Endodermal cell (in vitro differentiated cells): ENCODE measurements at places on chromosomes 1 and 21. TPM values are rescaled to one million over a fixed set of nuclear protein-coding genes. Genes with fewer than 3 reads are reported as not detected.

- DNase-seq: no peak
Measured at GRCh38 chr1:111955755-111956154, 33.7 kb downstream of the KCND3 start.

DNA sequence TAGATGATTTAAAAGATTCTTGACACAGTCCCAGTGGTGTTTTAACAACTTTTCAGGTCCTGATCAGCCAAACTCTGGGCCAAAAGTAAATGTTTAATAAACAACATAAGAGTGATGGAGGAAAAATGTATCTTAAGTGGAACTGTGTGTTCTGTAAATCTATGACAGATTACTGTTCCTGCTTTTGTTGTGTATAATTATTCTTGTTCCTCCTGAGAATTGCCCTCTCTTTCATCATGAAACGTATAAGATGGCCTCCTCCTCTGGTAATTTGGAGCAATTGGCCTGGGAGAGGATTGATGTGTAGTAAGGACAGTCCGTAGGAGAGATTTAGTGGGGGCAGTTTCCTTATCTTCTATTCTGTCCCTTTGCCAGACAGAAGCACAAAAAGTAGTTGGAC is 34.5 kb downstream of the GALNT2 start:
- no peak for DNase-seq

DNA sequence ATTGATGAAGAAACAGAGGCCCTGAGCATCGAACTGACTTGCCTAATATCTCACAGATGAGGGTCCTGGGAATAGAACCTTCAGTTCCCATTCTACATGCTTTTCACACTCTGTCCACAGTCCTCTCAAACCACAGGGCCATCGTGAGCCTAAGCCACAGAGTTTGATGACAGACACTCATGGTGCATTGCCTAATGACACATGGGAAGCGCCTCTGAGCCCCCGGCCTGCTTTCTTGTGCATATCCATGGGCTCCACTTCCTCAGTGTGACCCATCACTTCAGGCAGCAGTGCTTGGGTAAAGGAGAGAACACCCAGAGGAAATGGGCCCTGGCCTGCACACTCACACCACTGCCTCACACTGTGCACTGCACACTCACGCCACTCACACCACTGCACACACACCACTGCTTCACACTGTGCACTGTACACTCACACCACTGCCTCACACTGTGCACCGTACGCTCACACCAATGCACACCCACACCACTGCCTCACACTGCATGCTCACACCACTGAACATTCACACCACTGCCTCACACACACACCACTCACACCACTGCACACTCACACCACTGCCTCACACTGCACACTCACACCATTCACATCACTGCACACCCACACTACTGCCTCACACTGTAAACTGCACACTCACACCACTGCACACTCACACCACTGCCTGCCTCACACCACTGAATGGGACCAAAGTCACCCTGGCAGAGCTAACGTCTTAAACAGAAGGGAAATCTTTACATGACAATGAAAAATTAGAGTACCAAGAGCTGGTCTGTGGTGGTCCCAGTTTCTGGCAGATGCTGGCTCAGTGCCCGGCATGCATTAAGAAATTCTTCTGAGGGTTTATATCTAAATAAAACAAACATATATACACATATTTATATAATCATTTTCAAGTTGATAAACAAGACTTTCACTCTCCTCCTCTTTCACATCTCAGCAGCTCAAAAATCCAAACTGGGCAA is 53.0 kb downstream of the KANK4 start:
- DNase-seq: no peak

DNA sequence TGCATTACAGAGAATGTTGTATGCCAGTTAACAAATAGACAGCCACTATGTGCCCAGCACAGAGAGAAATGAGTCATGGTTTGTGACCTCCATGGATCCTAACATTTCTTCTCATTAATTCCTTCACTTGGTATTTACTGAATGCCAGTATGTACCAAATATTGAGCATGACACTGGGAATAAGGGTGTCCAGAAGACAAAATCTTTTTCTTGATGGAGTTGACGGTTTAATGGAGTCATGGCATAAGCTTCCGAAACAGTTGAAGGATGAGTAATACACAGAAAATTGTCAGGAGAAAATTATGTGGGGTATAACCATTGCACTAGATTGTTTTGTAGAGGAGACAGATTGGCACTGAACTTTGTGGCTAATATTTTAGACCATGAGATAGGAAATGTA is 36.9 kb downstream of the PTGFR start:
- DNase-seq: no peak

The S100A10 gene
- 851 to 930 TPM (median 880 TPM) in 3 replicates for total RNA-seq

- DNase-seq: no peak
Measured at GRCh38 chr1:205785446-205785845, 10.2 kb upstream of the RAB29 start.

The PCP4L1 gene
- 3.4 to 4.0 TPM (median 3.9 TPM) in 3 replicates for total RNA-seq
